ENCODE measurements at places on chromosomes 5 and 9.
A peak's percentile ranks its signal among the peaks of the same experiment; 100 is the strongest.

DNA sequence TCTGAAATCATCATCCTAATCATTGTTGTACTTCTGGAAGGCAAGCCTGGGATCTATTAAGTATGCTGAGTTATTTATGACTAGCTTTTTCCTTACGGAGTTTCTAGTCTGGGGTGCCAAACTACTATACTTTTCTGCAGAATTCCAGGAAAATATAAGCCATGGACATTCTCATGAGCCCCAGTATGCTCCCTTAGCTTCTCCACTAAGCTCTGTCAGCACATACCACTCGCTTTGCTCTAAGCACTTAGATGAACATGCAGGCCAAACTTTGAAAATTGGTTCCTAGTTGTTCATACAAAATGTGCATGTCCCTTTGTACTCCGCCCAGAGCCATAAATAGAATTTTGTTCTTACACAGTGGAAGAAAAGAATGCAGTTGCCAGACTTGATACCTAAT lies 284.6 kb downstream of the ARRDC3 start:
- DNase-seq = no peak

DNA sequence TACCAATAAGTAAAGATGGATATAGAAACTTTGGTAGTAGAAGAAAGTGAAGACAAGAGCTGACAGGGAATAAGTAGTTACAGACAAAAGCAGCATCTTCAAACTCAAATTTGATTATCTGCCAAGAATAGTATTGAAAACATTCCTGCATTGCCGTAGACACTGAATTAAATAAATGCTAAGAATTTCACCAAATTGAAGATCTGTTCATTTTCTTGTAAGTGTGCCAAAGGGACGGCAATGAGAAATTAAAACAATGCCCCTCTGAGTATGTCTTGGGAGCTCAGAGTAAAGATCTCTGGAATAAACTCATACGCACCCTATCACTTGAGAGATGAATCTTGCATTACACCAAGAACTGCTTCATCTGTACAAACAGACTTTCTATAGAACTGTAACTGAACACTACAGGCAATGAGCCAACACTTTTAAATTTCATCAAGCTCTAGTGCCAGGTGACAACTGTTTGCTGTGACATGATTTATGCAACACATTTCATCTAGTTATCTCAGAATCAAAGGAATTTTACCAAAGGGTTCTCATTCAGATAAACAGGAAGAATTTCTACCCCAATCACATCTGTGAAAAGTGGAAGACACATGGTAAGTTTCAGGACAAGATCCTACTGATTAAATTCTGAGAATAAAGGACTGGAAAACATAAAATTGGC lies 66.9 kb downstream of the RFX3 start:
- DNase-seq = peak; percentile 41

GRCh38 chr5:148909040-148909439 lies 82.6 kb downstream of the ADRB2 start:
- DNase-seq = no peak

- DNase-seq = no peak
These were observed 18.1 kb downstream of the ZER1 start for GRCh38 chr9:128753627-128754026.

- no peak for DNase-seq
These were observed 480.0 kb downstream of the NR2F1-AS1 start for GRCh38 chr5:93100976-93101375.

DNA sequence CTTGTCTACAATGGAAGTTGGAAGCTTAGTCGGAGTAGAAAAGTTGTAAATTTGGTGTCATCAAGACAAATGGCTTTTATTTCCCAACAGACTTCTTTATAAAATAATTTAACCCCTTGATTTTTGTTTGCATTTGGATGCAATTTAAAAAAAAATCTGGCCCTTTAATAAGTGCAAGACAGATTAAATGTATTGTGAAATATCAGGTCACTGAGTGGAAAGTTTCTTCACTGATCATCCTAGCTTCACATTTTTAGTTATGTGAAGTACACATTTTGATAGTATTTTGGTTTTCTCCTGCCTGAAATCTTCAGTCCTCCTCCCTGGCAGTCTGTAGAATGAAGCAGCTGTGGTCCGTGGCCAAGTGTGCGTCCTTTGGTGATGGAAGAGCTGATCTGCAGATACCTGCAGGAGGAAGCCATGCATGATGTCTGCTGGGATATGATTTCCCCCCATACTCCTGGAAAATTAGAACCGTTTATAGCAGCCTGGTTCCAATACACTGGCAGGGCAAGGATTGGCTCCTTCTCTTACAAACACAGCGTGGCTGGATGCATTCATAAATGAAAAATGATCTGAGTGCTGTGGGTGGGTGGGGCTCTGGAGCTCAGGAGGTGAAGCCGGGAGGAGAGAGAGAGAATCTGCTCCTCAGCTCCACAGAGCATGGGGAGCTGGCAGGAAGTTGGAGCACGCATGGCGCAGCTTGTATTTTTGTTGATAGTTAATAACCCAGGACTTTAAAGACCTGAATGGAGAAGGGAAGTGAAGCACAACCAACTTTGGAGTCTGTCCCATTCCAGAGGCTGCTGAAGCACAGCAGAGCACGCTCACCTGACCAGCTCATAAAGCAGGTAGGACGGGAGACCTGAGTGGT lies 238.4 kb downstream of the GOLPH3 start:
- no peak for DNase-seq

GRCh38 chr9:715743-716400 lies 125.6 kb upstream of the DMRT1 start:
- DNase-seq = no peak

DNA sequence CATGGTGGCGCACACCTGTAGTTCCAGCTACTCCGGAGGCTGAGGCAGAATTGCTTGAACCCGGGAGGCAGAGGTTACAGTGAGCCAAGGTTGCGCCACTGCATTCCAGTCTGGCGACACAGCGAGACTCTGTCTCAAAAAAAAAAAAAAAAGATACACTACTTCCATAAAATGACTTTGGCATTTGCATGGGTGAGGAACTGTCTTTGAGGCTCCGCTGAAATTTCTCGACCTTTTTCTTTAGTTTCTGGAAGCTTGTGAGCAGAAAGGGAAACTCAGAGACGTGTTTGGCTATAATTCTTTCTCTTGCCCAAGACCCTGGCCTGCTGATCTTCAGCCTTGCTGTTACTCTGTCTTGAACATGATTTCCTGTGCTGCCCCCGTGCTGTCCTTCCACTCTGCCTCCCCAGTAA lies 37.3 kb downstream of the SPIN1 start:
- no peak for DNase-seq

- no peak for DNase-seq
These were observed 547.9 kb downstream of the DTWD2 start for GRCh38 chr5:118440496-118440895.

DNA sequence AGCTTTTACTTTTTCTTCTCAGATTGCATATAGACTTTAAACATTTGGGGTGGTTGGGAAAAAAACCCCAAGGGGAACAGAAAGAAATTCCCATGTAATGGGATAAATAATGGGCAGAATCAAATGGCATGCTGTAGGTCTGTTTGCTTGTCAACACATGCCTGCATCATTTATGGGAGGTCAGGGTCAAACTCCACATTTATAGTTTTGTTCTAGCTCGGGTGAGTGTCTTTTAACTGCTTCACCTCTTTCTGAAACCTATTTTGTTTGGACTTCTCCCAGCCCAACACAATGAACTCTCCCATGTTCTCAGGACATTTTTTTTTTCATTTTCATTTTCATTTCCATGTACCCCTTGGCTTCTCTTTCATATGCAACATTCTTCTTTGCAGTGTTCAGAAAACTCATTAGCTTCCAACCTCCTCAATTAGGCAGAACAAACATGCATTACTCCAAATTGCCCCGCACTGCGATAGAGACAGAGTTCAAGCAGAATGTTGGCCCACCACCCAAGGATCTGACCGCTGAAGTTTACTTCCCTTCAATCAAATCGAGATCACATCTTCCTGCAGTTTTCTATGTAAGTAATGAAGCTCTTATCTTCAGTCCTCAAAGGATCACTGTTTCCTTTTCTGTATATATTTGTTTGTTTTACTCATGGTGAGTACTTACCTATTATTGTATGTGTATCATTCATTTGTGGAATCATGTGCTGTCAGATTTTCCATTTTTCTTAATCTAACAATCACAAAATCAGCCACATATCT lies 354.6 kb downstream of the ZSWIM6 start:
- DNase-seq = no peak

DNA sequence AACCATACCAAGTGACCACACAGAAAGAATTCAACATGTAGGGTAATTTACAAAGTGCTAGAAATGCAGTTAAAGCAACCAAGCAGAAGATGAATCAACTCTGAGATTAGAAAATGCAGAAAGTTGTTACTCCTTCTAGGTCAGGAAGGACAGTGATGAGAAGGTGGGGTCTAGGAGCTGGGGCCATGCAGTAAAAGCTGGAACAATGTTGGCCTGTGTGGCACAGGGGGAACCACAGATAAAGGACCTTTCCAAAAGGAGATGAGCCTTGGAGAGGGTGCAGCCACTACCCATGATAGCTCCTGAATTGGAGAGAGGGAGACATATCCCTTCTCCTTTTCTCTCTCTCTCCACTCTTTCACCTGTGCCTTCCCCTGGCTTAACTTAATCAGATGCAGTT lies 2.4 kb upstream of the SCGB3A2 start:
- no peak for DNase-seq

DNA sequence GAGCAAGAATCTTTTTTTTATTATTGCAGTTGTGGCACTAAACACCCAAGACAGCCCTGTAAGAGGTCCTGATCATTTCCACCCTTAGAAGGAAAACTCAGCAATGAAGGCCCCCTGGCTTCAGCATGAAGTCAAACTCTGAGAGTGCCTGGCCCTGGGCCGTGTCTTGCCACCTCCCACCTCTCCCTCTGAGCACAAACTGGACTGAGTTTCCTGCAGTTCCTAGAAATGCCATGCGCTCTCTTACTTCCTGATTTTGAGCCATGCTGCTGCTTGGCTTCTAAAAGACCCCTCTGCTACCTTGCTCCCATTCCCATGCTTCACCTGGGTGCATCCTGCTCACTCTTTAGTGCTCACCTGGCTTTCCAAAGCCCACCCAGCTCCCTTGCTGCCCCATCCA lies 140.4 kb upstream of the KLF9 start:
- no peak for DNase-seq

DNA sequence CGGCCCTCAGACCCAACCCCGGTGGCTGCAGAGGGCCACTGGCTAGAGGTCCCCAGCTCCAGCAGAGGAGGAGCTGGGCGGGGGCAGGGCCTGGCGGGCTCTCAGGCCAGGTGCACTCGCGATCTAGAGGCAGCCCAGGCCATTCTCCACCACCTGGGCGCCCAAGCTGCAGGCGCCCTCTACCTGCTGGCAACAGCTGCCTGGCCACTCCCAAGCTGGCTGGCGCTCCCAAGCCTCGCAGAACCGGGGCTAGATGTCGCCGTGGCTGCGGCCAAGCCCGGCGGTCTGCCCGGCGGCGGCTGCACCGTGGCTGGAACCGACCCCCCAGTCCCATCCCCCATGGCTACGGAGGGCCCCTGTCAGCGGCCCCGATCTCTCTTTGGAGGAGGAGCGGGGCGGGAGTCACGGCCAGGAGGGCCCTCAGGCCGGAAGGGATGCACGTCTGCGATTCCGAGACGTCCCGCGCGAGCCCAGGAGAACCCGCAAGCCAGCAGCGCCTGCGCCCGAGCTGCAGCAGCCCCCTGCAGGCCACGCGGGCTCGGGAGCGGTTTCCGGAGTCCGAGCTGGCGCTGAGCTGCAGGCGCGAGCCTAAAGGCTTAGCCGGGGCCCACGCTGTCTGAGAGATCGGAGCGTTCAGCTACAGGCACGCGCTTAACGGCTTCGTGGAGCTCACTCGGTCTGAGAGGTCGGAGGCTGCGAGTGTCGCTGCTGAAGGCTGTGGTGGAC lies 44.3 kb upstream of the BICD2 start:
- DNase-seq = peak; percentile 57

DNA sequence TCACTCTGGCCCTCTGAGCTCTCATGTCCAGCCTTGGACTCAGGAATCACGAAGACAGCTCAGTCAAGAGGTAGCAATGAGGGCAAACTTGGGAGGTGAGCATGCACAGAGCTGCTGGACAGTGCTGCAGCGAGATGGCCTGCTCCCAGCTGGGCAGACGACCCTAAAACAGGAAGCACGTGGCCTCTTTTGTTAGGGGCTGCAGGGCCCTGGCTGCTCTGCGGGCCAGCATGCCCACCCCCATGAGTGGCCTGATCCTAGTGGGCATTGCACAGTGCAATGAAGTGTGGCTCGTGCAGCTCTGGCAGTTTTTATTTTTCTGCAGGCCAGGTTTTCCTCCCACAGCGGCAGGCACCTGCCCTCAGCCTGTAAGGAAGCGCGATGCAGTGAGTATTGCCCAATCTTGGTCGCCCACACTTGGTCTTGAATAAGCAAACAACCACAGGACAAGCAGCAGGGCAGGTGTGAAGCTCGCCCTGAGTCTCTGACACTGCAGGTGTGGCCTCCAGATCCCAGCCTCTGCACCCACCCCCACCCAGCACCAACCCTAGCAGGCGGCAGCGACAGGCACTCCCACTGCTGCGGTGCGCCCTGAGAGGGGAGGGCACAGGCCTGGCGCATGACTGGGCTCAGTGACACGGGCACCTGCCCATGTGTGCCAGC lies 60.8 kb downstream of the SEMA4D start:
- peak; percentile 97 for DNase-seq

GRCh38 chr5:151427258-151427657 lies 20.1 kb upstream of the SLC36A1 start:
- DNase-seq = no peak

DNA sequence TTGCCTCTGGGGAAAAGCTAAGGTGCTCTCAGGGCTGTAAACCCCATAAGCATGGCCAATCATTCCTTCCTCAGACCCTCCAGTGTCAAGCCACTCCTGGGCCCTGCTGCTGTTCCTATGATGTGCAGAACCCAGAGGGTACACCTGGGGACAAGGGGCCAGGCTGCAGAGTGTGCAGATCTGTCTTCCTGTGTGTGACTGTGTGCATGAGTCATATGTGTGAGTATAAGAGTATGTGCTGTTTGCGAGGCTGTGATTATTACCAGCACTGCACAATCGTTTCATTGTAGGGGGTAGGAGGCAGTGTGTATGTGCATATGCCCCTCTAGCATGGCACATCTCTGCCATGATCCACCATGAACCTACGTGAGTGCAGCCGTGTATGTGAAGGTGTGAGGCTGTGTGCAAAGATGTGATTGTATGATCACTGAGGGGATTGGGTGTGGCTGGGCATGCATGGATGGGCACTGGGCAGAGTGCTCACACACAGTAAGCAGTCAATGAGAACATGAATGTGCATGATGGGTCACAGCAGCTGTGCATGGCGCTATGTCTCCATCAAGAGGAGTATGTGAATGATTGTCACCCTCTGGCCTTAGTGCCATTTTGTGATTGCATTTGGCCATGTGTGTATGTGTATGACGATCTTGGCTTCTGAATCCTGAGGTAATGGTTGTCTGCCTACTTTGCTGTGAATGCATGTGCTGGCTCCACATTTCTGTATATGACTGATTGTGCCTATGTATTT lies 2.4 kb upstream of the OR1K1 start:
- no peak for DNase-seq

Measured in NCI-H510A treated with DMSO at 0.1 percent for 48 hours (cell line).